ENCODE measurements at places on chromosomes 1 and 21. TPM values are rescaled to one million over a fixed set of nuclear protein-coding genes. Genes with fewer than 3 reads are reported as not detected.

GRCh38 chr1:233025567-233025966, 75.2 kb downstream of the NTPCR start:
- DNase-seq: no peak

- DNase-seq: no peak
Measured at GRCh38 chr21:35484851-35485250, 435.7 kb upstream of the RUNX1 start.

DNA sequence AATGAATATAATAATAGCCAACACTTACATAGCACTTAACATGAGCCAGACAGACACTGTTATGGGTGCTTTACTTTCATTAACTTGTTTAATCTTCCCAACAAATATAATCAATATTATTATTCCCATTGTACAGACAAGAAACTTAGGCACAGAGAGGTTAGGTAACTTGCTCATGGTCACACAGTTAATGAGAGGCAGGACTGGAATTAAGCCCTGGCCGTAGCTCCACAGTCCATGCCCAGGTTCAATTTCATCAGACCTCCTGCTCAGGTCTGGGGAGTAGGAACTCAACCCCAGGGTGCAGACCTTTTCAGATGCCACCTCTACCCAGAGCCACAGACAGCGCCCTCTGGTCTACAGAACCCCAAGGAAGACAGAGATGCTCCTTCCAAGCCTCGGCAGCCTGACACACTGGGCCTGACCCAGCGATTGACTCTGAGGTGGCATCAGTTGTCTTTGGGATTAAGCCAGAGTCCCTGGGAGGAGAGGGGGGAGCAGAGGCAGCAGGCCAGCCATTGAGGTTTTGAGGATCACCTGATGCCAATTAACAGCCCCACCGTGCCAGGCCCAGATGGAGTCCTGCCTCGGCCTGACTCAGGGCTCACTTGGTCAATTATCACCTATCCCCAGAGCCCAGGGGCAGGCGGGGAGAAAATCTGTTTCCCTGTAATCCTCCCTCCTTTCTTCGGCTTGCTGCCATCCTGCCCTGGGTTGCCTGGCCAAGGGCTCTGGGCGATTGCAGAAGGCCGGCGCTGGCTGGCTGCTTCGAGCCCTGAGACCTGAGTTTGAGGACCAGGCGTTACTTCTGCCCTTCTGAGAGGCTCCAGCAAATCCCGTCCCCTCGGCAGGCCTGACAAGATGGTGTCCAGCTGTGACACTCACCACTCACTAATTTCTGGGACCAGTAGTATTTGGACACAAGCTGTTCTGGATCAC, 116.7 kb downstream of the LACTBL1 start:
- DNase-seq: no peak

DNA sequence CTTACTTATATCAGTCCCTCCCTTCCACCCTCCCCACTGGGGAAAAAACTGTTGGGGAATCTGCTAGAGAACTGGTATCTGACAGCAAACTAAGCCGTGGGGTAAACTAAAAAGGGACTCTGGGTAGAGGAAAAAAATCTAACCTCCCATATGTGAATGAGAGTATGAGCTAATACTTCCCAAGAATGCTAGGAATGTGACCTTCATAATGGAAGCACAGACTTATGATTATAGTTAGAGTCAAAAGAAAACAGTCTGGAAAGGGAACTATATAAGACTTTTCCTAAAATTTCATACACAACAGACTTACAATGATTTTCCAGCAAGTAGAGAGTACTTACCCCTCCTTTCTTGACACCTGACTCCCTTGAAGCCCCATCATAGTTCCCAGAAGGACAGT, 23.0 kb upstream of the RBBP5 start:
- DNase-seq: no peak

Gene TMEM9
- 42.9 TPM for total RNA-seq

GRCh38 chr1:36673202-36673601, 190.5 kb upstream of the CSF3R start:
- DNase-seq: no peak

Gene USP21
- total RNA-seq: 8.3 TPM

Gene SLC2A5
- total RNA-seq: 1.0 TPM

GRCh38 chr1:162498496-162498810, 835 bp downstream of the UHMK1 start:
- DNase-seq: no peak

- no peak for DNase-seq
Measured at GRCh38 chr1:22051607-22052114, 848 bp upstream of the CDC42 start.

- DNase-seq: no peak
Measured at GRCh38 chr1:45206808-45207623, 611 bp upstream of the ZSWIM5 start.

Gene LIPI
- total RNA-seq: not detected

Gene FCRL1
- not detected for total RNA-seq

DNA sequence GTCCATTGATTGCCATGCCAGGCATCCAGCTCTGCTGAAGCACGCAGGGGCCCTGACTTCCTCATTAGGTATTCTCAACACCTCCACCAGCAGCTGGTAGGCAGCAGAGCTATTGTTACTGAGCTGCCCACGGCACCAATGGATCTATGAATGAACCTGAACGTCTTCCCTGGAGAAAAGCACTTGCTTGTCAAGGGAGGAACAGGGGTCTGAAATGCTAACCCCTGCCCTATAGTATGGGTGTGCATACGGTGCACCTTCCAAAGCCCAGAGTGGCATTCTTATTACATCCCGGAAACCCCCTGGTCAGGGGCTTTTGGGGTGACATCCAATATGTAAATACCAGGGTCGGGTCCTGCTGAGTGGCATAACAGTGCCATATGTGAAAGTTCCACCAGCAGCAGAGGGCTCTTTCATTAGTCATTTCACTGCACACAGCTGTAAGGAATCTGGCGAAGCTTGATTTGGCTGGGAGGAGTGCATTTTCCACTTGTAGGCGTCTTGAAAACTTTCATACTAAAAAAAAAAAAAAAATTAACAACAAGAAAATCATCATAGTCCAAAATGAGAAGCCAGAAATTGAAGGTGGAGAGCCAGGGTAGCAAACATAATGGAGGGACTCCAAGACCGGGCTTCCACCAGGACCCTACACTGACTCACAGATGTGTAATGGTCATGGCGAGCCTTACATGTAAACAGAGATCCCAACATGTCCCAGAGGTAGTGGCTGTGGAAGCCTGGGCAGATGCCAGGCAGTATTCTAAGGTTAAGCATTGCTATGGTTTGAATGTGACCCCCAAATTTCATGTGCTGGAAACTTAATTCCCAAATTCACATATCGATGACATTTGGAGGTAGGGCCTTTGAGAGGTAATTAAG, 58.8 kb upstream of the PRDX6 start:
- DNase-seq: no peak

DNA sequence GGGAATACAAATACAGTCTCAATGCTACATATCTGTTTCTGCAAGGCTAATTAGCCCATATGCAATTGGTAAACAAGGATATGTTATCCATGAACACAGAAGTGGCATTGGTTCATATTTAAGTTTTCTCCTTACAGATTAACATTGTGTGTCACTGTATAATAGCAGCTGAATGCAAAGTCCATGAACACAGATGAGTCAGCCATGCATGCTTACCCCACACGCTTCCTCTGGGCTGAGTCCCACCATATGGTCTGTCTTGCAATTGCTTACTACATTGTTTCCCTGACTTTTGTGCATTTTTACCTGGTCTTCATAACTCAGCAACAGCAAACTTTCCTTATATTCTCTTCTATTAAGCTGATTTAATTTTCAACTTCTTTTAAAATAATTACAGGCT, 41.5 kb upstream of the TSNAX start:
- DNase-seq: no peak

Gene C4BPA
- 1.4 TPM for total RNA-seq

- DNase-seq: no peak
Measured at GRCh38 chr1:181185461-181185860, 97.0 kb downstream of the IER5 start.

GRCh38 chr1:24952413-24952841, 22.4 kb upstream of the RUNX3 start:
- peak; percentile 24 for DNase-seq

Gene IVL
- total RNA-seq: not detected

Gene CFAP74
- not detected for total RNA-seq

DNA sequence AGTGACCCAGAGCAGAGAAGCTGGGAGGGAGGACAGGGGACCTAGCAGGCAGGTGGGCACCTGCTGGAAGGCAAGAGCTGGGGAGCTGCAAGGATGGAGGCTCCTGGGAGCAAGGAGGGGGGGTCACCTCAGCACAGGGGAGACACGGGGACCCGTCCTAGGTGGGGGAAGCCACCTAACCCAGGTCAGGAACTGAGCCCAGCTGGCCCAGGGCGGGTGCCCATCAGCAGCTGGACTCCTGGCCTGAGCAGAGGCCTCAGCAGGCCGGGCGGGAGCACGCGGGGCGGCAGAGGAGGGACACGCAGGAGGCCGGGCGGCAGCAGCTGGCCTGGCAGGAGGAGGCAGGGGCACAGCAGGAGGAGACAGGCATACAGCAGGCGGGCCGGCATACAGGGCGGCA, 949 bp downstream of the KRTAP10-1 start:
- DNase-seq: no peak

DNA sequence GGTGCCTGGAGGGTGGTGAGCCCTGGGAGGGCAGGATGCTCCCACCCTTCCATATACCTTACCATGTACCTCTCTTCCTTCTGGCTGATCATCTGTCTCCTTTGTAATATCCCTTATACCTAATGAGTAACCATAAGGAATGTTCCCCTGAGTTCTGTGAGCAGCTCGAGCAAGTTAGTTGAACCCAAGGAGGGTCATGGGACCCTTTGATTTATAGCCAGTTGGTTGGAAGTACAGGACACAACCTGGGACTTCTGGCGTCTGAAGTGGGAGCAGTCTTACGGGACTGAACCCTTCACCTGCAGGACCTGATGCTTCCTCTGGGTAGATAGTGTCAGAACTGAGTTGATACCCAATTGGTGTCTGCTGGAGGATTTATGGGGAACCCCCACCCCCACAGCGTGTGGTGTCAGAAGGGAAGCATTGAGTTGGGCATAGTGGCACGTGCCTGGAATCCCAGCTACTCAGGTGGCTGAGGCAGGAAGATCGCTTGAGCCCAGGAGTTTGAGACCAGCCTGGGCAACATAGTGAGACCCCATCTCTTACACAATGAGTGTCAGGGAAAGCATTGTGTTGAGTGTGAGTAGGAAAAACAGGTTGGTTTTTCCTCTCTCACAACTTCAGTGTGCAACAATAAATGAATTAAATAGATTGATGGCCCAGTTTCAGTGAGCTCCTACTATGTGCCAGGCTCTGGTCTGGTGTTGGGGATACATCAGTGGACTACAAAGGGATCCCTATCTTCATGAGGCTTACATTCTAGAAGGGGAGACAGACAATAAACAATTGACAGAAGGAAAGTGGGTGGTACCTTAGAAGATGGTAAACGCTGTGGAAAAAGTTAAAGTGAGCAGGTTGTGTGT, 16.0 kb downstream of the DNAJC16 start:
- no peak for DNase-seq

Data from pancreas (tissue), 10 donors.